IPS-NIHi11 (cell line): ENCODE measurements at places on chromosomes 6 and 20.
A peak's percentile ranks its signal among the peaks of the same experiment; 100 is the strongest.

GRCh38 chr20:5539691-5540090 lies 210.5 kb upstream of the SHLD1 start:
- DNase-seq, result no peak

- no peak for DNase-seq
These were observed 2.3 kb downstream of the NR2E1 start for GRCh38 chr6:108168090-108168463.

- DNase-seq, result no peak
These were observed 125.3 kb upstream of the PROKR2 start for GRCh38 chr20:5442101-5442500.

DNA sequence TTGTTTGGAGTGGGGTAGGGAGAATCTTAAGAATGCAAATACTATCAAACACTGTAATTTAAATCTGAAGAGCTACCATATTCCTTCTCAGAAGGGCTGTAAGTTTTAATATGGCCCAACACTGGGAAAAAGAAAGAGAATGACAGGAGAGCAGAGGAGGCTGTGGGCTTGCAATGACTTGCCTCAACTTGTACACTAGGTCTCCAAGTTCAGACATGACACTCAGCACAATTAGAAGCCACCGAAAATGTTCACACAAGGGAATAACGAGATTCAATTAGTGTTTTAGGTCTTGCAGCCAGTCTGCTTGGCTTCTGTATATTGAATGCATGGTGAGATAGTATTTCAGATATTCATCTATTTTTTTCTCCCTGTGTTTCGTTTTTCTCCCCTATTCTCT lies 89.4 kb downstream of the HS3ST5 start:
- DNase-seq, result no peak

DNA sequence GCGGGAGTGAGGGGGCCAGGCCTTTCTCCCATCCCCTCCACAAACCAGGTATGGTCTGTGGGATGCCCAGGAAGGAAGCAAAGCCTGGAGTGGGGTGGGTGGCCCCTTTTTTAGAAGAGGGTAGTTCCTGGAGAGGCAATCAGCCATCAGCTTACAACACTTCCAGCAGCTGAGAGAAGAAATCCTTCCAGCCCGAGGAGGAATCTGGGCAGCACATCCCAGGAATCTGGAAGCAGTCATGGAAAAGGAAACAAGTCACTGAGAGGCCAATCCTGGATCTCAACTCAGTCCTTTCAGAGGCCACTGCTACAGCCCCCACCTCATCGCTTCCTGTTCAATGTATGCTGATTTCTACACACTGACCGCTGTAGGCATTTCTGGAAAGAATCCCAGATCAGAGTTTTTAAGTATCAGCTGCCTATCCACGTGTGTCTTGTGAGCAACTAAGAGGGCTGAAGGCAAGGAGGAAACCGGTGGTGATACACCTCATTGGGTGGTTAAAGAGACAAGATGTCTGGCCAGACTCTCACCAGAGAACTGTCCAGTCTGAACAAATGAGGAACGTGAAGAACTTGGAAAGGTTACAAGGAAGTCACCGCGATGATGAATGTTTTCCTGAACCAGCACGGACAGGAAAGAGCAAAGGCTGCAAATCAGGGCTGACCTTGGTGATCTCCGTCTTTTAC lies 92.9 kb upstream of the SHLD1 start:
- DNase-seq, result no peak

- no peak for DNase-seq
These were observed 12.6 kb upstream of the SLPI start for GRCh38 chr20:45266977-45267376.

DNA sequence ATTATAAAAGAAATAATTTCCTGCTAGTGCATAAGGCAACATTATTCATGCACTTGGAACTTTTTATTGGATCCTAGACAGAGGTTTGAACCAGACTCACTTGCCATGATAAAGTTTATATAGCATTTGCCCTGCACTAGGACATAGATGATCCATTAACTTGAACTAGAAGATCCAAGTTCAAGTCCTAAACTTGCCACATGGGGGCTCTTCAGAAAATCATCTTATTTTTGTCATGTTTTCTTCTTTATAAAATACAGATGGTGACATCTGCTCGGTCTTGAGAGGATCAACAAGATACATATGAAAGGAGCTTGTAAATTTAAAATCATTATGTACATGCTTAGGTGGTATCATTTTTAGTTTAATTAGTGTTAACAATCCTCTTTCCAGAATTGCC lies 94.5 kb downstream of the SIM1 start:
- no peak for DNase-seq

DNA sequence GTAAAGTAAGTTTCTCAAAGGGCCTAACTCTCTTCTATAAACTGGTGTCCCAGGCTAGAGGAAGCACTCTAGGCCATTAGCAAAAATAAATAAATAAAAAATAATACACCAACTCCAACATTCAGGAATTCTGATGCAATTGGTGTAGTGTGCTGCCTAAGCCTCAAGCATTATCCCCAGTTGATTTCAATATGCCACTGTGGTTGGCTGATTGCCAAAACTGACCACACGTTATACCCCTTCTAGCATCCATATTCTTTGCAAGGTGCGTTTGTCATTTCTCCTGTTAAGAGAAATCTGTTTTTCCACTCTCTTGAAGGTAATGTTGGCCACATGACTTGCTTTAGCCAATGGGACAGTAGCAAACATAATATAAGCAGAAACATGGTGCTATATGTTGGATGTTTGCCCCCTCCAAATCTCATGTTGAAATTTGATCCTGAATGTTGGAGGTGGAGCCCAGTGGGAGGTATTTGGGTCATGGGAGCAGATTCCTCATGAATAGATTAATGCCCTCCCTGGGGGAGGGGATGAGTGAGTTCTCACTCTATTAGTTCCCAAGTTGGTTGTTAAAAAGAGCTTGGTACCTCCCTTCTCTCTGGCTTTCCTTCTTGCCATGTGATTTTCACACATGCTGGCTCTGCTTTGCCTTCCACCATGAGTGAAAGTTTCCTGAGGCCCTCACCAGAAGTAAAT lies 71.9 kb upstream of the PLCB4 start:
- DNase-seq, result no peak

DNA sequence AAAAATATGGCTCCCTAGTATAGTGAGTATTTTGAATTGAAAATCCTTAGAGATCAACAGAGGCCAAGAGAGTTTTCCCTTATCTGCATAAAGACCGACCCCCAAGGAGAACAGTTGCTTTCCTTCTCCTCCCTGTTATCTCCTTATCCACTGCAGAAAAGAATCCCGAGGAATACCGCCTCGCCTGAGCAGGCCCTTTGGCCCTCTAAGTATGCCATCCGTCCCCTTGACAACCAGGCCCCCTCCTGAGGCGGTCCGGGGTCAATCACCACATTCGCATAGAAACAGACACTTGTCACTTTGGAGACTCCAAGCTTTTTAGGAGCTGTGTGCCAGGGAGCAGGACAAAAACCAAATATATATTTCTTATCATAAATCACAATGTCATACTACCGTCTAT lies 15.9 kb upstream of the GGTLC1 start:
- DNase-seq, result peak; percentile 43

- peak; percentile 77 for DNase-seq
These were observed 43.1 kb upstream of the FOXP4 start for GRCh38 chr6:41502917-41503671.

DNA sequence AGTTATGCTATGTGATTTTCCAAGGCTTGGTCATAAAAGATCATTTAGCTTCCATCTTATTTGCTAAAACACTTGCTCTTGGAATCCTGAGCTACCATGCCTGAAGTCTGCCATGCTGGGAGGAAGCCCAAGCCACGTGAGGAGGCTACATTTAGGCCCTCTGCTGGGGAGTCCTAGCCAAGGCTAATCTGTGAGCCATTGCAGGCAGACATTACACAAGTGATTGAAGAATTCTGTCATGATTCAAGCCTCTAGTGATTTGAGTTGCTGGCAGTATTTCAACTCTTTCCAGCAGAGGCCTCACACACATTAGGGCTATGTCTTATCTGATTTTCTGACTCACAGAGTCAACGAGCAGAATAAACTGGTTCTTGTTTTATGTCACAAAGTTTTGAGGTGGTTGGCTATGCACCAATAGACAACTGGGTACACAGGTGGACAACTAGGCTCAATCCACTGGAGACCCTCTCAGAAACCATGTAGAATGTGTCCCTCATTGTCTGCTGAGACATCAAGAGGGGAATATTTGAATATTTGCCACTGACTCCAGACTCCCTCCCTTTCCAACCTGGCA lies 227.2 kb upstream of the SULF2 start:
- DNase-seq, result no peak

DNA sequence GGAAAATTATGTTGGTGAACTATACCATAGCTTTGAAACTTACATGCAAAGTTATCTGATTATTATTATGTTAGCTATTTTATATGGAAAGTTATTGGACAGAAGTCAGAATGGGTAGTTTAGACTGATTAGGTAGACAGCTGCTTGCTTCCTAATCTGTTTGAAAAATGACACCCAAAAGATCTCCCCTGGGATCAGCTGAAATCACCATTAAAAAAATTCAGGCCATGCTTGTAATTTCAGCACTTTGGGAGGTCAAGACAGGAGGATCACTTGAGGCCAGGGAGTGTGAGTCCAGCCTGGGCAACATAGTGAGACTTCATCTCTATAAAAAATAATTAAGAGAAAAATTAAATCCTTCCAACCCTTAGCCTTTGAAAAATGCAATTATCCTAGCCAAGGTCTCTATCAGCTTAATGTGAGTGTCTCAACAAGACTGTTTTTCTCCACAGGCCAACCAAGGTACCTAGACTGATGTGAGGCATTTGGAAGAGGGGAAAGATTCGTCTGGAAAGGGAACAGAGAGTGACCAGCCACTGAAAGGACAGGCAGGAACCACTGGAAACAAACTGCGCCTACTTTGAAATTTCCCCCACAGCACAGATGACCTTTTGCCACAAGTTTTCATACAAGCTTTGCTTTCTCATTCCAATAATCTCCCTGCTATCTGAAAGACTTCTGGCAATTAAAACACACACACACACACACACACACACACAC lies 232.3 kb downstream of the GMPR start:
- no peak for DNase-seq

DNA sequence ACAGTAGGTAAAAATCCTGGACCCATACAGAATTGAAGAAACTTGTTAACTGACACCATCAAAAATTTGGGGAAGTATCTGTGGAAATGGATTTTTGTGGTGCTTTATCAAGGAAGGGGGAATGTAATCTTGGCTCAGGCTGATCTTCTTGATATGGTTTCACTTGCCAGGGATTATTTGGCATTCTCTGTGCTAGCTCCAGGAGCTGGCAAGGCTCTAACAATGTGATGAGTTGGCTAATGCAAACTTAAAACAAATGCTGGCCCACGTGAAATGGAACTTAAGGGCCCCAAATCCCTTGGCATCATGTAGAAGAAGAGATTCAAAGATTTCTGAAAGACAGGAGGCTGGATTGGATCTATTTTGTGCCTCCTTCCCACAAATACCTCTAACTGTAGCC lies 13.1 kb downstream of the KCNS1 start:
- DNase-seq, result no peak

GRCh38 chr20:32179515-32179914 lies 28.0 kb downstream of the PLAGL2 start:
- no peak for DNase-seq

GRCh38 chr6:218153-219018 lies 73.9 kb upstream of the DUSP22 start:
- DNase-seq, result no peak

- no peak for DNase-seq
These were observed 50.5 kb upstream of the DST start for GRCh38 chr6:56693246-56693607.

DNA sequence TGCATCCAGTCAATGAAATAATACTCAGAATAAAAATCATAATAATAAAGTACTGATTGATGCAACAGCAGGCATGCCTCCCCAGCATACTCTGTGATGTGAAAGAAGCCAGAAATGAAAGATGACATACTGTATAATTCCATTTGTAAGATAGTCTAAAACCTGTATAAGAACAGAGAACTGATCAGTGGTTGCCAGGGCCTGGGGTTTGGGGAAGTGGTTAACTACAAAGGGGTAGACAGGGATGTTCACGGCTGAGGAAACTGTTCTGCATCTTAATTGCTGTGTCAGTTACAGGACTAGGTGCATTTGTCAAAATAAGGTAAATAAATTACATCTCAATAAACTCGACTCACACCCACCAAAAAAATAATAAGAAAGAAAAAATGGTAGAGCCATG lies 81.3 kb upstream of the BMP2 start:
- DNase-seq, result no peak

DNA sequence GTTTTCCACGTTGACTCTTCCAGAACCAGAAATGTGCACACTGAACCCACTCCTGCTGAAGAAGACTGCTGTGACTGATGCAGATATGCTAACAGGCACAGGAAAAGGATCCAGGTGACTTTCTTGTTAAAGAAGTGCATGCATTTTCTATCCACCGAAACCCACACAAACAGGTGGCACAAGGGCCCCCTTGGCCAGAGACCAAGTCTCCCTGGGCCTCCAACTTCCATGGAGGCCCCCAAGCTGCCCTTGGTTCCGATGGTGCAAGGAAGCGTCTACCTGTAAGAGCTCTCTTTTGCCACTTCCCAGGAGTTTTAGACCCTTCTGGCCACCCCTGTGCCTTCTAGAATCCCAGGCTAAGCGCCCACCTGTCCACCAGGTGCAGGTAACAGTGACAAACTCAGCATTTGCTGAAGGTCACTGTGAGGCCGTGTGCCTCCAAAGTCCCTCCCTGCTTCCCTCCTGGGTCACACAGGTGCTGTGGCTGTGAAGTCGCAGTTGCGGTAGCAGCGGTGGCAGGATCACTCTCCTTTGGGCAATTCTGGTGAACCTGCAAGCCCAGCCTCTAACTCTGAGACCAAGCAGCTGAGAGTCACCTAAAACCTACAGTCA lies 134.8 kb downstream of the PXDC1 start:
- DNase-seq, result no peak

GRCh38 chr6:72260489-72260888 lies 361.4 kb upstream of the KCNQ5 start:
- no peak for DNase-seq

DNA sequence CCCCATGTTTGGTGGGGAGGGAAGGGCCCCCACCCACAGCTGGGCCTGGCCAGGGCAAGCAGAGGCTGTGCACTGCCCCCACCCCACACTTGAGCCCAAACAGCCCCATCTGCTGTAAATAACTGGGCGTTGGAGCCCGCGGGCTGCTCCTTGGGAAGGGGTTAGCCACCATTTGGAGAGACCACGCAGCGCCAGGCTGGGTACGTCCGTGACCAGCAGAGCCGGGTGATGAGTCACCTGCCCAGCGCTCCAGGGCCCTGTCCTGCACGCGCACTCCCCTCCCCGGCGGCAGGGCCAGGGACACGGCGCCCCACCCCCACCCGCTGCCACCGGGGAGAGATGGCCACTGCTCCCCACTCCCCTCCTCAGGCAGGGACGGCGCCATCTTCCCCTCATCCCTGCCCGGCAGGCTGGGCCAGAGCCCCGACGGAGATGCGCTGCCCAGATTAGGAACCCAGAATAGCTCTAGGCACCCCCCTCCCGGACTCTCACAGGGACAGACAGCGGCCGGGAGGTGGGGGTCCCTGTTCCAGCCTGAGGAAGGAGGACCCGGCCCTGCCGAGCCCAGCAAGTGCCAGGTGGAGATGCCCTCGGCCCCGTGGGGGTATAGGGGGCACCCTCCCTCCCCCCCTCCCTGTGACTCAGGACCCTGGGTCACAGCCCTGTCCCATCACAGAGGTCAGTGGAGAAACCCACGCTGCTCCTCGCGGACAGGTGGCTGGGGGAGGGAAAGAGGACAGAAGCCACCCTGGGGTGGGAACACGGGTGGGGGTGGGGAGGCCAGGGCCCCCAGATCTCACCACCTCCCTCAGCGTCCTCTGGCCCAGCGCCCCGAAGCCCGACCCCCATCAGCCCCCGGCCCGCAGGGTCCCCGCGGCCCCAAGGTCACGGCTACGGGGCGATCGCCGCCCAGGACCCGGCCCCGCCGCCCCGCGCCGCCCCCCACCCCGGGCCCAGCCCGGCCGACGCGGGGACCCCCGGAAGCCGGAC lies 642 bp downstream of the EEF1A2 start:
- DNase-seq, result peak; percentile 69
